IgD-negative memory B cell (primary cell): ENCODE measurements at places on chromosomes 3 and 15. TPM values are rescaled to one million over a fixed set of nuclear protein-coding genes. Genes with fewer than 3 reads are reported as not detected.

LRRN1 gene
- polyA plus RNA-seq, result 2.6 TPM

SETMAR gene
- 8.8 TPM for polyA plus RNA-seq

CYP11A1 gene
- polyA plus RNA-seq, result not detected

ATP8B4 gene
- polyA plus RNA-seq, result not detected

CEP63 gene
- 23.9 TPM for polyA plus RNA-seq

ENTPD3 gene
- 0.21 TPM for polyA plus RNA-seq

MAPKAPK3 gene
- 23.7 TPM for polyA plus RNA-seq

ADAMTS9 gene
- not detected for polyA plus RNA-seq

CCDC13 gene
- polyA plus RNA-seq, result 1.1 TPM

ZPLD1 gene
- not detected for polyA plus RNA-seq

NOX5 gene
- polyA plus RNA-seq, result not detected

FBLN2 gene
- 4.4 TPM for polyA plus RNA-seq

CGNL1 gene
- 0.16 TPM for polyA plus RNA-seq

SH3GL3 gene
- not detected for polyA plus RNA-seq

USP50 gene
- not detected for polyA plus RNA-seq

BHLHE40 gene
- 11.1 TPM for polyA plus RNA-seq

CHDH gene
- 0.45 TPM for polyA plus RNA-seq

MYLK gene
- polyA plus RNA-seq, result 2.4 TPM

RPL14 gene
- 1,483 TPM for polyA plus RNA-seq

BCHE gene
- not detected for polyA plus RNA-seq

AP3B2 gene
- polyA plus RNA-seq, result 0.35 TPM

ESYT3 gene
- 0.05 TPM for polyA plus RNA-seq

SEMA3G gene
- 0.04 TPM for polyA plus RNA-seq

ARL13B gene
- 7.2 TPM for polyA plus RNA-seq

GOLGA8Q gene
- polyA plus RNA-seq, result 0.23 TPM

SEMA6D gene
- not detected for polyA plus RNA-seq

AMT gene
- 1.3 TPM for polyA plus RNA-seq

EOGT gene
- 7.0 TPM for polyA plus RNA-seq

GOLGA6D gene
- not detected for polyA plus RNA-seq

ZNF609 gene
- polyA plus RNA-seq, result 10.2 TPM

CCR8 gene
- polyA plus RNA-seq, result not detected

MORC1 gene
- polyA plus RNA-seq, result not detected

SOX2 gene
- polyA plus RNA-seq, result not detected

VEPH1 gene
- polyA plus RNA-seq, result not detected

PPP2R3A gene
- polyA plus RNA-seq, result 0.06 TPM

FGD5 gene
- not detected for polyA plus RNA-seq

SLC12A1 gene
- not detected for polyA plus RNA-seq

GBE1 gene
- 8.7 TPM for polyA plus RNA-seq

GABRA5 gene
- not detected for polyA plus RNA-seq

MYZAP gene
- polyA plus RNA-seq, result 1.8 TPM

PDZRN3 gene
- polyA plus RNA-seq, result not detected

CLPX gene
- 31.4 TPM for polyA plus RNA-seq

NEK10 gene
- polyA plus RNA-seq, result not detected

HGD gene
- polyA plus RNA-seq, result 0.24 TPM

LAMB2 gene
- polyA plus RNA-seq, result not detected

CDCP1 gene
- polyA plus RNA-seq, result not detected

RTP1 gene
- polyA plus RNA-seq, result not detected

WDR49 gene
- polyA plus RNA-seq, result not detected

GP5 gene
- 0.05 TPM for polyA plus RNA-seq

GATA2 gene
- polyA plus RNA-seq, result 0.11 TPM

RYR3 gene
- polyA plus RNA-seq, result 0.08 TPM

ZBTB38 gene
- polyA plus RNA-seq, result 113 TPM

CXCR6 gene
- polyA plus RNA-seq, result 0.69 TPM

TMEM266 gene
- 0.20 TPM for polyA plus RNA-seq

ARGFX gene
- not detected for polyA plus RNA-seq

EPHB3 gene
- not detected for polyA plus RNA-seq

CA12 gene
- polyA plus RNA-seq, result not detected

MEX3B gene
- not detected for polyA plus RNA-seq

CCDC80 gene
- polyA plus RNA-seq, result 0.14 TPM

DUSP7 gene
- polyA plus RNA-seq, result 1.1 TPM
